Fibroblast of lung (primary cell): ENCODE measurements at places on chromosomes 12 and 14.

GRCh38 chr12:3545121-3545796 lies 54.3 kb downstream of the PRMT8 start:
- H3K4me3 ChIP-seq, result no peak overlapping the region
- H3K27ac ChIP-seq, result no peak overlapping the region
- no peaks in the 10 kb centered on the region for H3K4me1 ChIP-seq
- H3K27me3 ChIP-seq, result no peaks in the 10 kb centered on the region
- no peaks in the 10 kb centered on the region for H3K36me3 ChIP-seq

- H3K36me3 ChIP-seq, result peaks cover 13% of the 10 kb centered on the region
- no peak for DNase-seq
- H3K4me3 ChIP-seq, result no peak overlapping the region
- H3K27ac ChIP-seq, result no peak overlapping the region
These were observed 60.0 kb downstream of the NT5DC3 start for GRCh38 chr12:103780992-103781391.

DNA sequence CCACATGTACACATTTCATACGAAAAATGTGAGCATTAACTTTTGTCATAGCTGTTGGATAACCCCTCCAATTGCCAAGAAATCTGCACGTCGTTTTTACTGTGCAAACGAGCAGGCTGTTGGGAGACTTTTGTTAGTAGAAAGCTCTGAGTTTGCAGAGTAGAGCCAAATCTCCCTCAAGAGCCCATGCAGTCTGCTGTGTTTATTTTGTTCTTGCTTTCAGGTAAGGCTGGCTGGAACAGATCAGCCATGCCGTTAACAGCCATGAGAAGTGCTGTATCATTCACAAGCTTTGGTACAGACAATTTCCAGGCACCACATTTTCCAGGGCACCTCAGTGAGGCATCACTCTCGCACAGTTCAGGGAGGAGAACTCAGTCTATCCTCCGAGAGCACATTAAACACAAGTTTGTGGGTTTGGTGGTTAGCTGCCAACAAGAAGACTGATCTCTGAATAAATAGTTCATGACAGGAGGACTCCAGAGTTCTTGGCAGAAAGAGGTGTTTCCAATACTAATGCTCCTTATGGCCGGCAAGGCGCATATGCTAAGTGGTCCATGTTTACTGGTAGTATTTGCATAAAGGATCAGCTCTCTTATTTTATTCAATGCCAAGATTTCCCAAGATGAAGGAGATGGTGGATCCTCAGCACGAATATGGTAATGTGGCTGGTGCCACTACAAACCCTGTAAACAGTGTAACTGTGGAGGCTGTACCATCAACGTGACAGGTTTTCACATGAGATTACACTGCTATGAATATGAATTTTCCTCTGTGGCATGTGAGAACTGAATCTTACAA lies 30.3 kb upstream of the PELI2 start:
- H3K4me3 ChIP-seq, result no peak overlapping the region
- H3K4me1 ChIP-seq, result no peaks in the 10 kb centered on the region
- H3K27ac ChIP-seq, result no peak overlapping the region
- peaks cover 8% of the 10 kb centered on the region for H3K27me3 ChIP-seq
- peak; percentile 47 for DNase-seq

DNA sequence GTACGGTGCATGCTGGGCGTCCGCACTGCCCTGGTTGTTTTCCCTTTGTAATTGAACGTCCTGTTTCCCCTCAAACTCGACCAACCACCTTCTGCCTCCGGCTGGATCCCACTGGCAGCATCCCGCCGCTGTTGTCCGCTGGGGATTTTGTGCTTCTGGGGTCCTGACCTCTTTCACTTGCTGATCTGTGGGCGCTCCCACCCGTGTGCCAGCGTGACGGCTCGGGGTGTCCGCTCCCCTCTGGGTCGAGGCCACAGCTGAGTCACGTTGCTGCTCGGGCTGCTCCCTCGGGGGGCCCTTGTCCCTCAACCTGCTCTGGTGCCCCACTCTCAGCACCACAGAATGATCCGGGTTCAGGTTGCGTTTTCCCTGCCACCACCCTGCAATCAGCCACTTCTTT lies 8.0 kb downstream of the PGAM5 start:
- peaks cover 23% of the 10 kb centered on the region for H3K36me3 ChIP-seq
- no peak overlapping the region for H3K27ac ChIP-seq
- no peaks in the 10 kb centered on the region for H3K4me1 ChIP-seq
- H3K4me3 ChIP-seq, result no peak overlapping the region
- no peaks in the 10 kb centered on the region for H3K27me3 ChIP-seq
